ENCODE measurements at places on chromosomes 6 and 20.

DNA sequence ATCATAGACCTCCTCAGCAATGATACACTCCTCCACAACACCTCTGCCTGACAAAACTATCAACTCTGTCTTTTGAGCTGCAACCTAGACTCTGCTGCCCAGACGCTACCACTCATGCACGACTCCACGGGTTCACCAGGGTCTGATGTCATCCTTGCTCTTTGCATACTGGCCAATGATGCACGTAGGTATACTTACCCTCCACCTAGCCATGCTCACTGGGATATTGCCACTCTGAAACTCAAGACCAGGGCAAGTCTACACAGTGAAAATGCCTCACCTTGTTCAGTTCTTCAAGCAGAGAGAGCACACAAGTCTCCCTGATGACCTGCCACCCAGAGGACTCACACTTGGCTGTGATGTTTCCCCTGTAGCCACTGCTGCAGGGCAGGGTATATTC lies 27.7 kb downstream of the ADGRF1 start:
- DNase-seq, result no peak

DNA sequence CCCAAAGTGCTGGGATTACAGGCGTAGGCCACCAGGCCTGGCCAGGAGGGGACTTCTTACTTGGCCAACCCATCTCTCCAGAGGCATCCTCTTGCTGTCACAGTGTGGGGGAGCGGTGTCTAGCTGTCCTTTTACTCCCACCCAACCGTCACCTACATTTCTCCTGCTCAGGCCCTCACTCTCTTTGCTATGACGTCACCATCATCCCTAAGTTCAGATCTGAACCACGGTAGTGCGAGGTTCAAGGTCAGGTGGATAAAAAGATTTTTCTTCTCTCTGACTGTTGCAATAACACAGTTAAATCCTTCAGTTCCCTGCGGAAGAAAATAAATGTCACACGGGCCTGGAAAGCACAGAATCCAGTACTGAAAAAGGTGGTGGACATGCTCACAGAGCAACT lies 7.3 kb upstream of the RAET1L start:
- no peak for DNase-seq

- no peak for DNase-seq
Observed at GRCh38 chr6:4130357-4130987, 4.9 kb downstream of the ECI2 start.

DNA sequence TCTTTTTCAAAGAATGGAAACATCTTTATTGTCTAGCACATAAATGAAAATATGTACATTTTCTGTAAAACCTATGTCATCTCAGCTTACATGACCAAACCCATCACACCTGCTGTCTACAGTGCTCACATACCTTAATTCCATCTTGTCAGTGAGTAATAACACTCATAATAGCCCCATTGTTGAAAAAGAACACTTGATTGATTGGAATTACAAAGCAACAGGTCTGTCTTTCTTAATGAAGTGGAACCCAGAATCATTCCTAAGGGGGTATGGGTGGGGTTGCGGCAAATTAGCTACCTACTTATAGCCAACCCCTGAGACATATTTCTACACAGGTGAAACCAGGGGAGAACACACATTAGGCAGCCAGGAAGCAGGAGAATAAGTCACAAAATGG lies 20.2 kb downstream of the ADGRF4 start:
- no peak for DNase-seq

- DNase-seq, result no peak
Observed at GRCh38 chr6:45946352-45946751, 69.3 kb downstream of the CLIC5 start.

- DNase-seq, result no peak
Observed at GRCh38 chr6:162294029-162294428, 433.5 kb downstream of the PRKN start.

DNA sequence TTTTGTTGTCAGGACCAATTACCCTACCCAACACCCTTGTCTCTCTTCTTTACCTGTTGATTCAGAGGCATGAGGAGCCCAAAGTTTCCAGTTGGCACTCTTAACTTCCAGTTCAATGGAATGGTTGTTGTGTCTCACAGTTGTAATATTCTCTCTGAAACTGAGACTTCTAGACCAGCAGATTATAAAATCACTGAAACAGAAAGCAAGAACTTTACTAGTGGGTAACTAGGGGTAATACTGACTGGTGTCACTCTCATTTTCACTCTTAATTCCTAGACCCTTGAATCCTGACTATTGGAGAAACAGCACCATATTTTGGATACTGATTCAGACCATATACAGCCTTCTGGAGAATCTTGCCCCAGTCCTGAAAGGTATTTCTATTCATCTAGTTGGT lies 140.2 kb upstream of the MMS22L start:
- DNase-seq, result no peak

All from activated CD8-positive, alpha-beta memory T cell treated with anti-CD3 and anti-CD28 coated beads for 48 hours (primary cell).